ENCODE measurements at places on chromosomes 7 and 10.

DNA sequence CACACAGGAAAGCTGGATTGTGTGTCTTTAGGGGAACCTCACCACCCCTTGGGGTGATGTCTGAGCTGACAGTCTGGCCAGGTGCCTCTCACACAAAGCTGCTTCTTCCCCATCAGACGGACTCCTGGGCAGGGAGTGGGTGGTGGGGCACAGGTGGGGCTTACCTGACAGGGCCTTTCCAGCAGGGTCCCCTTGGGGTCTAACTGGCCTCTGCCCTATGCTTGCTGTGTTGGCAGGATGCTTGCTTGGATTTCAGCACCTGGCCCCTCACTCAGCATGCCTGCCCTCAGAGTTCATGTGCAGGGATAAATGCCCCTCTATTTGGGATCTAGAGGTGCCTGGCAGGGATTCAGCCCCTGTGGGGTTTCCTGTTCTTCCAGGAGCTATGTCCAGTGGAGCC is 496.9 kb upstream of the ZMIZ1 start:
- DNase-seq, result no peak

DNA sequence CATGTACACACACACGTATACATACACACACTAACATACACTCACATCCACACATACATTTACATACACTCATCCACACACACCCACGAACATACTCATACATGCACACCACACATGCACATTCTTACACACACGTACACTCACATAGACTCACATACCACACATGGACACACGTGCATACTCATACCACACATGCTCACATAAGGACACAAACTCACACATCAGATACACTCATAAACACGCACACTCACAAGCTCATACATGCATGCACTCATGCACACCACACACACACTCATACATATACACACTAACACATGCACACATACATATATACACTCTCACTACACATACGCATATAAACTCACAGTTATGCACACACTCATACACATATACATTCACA is 1.2 kb upstream of the CALN1 start:
- no peak for DNase-seq

DNA sequence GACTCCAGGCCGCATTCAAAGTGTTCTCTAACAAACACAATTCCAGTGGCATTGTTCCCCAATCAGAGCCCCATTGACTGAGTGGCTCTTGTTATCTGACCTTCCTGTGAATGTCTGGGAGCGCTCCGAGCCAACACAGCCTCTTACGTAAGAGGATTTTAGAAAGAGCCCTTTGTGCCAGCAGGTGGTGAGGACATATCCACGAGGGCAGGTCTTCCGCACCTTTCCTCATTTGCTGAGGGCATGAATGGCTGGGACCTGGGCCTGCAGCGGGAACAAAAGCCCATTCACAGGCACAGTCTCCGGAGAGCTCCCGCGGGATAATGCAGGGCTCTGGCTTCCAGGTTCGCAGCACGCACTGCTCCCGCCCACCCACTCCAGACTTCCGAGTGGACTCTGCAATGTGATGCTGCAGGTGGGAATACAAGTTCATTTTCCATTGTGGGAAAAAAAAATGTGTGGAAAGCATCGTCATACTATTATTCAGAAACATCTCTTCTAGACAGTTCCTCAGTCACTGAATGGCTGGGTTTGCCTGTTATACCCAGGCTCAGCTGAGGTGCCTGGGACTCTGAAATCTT is 295.0 kb upstream of the IGFBP3 start:
- no peak for DNase-seq

DNA sequence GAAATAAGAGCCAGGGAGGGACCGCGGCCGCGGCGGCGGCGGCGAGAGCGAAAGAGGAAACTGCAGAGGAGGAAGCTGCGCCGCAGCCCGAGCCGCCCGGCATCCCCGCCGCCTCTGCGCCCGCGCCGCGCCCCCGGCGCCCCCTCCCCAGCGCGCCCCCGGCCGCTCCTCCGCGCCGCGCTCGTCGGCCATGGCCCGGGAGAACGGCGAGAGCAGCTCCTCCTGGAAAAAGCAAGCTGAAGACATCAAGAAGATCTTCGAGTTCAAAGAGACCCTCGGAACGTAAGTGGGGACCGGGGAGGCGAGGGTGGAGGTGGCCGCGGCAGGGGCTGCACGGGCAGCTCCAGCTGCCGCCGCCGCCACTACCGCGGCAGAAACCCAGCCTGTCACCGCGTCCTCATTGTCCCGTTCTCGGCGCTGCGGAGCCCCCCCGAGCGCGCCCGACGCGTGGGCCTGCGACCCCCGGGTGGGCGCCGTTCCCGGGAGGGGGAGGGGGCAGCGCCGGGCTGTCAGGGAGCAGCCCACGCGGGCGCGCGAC is 351 bp downstream of the CAMK1D start:
- no peak for DNase-seq

- no peak for DNase-seq
Observed at GRCh38 chr10:133269367-133269766, 7.3 kb downstream of the ADAM8 start.
